ENCODE measurements at places on chromosomes 12 and 14. TPM values are rescaled to one million over a fixed set of nuclear protein-coding genes. Genes with fewer than 3 reads are reported as not detected.

Gene SLC25A47
- not detected for total RNA-seq

Gene SLCO1B1
- not detected for total RNA-seq

GRCh38 chr14:20750194-20750593 is 4.5 kb downstream of the EDDM3A start:
- DNase-seq, result no peak

- DNase-seq, result peak; percentile 4
Observed at GRCh38 chr12:76375939-76376338, 27.7 kb upstream of the BBS10 start.

DNA sequence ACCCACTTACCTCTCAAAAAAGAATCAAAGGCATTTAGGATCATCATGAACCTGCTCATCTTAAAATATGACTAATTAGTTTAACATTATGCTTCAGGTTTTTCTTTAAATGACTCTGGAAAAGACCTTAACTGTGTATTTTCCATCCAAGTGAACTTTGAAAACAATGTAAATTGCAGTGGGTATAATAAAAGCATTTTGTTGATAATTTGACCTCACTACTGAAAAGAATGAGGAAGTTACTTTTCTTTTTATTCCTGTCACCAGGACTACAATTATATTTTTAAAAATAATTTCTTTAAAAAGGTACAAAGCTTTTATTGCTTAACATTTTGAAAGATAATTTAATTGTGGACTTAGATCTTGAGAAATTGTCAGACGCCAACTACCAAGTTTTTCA is 249.9 kb downstream of the ALX1 start:
- DNase-seq, result no peak

DNA sequence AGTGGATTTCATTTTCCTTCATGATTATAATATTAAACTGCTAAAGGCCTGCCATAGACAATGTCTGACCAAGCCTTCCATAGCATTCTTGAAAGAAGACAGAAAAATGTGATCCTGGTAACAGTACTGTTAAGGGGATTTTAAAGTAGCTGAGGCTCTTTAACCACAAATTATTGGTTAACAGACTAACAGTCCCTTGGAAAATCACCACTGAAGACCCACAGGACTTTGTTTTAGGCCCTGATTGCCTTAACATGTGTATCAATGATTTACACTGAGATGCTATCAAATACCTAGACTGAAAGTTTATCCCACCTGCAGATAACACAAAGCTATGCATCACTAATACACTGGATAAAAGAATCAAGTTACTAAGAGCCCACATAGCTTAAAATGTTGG is 6.0 kb downstream of the KRT79 start:
- no peak for DNase-seq

Measured in epithelial cell of proximal tubule (primary cell).